ENCODE measurements at places on chromosomes 7 and 10.

GRCh38 chr10:86652361-86653202 lies 1.8 kb upstream of the OPN4 start:
- DNase-seq, result peak; percentile 13

- no peak for DNase-seq
Observed at GRCh38 chr10:51488766-51489408, 210.5 kb downstream of the CSTF2T start.

DNA sequence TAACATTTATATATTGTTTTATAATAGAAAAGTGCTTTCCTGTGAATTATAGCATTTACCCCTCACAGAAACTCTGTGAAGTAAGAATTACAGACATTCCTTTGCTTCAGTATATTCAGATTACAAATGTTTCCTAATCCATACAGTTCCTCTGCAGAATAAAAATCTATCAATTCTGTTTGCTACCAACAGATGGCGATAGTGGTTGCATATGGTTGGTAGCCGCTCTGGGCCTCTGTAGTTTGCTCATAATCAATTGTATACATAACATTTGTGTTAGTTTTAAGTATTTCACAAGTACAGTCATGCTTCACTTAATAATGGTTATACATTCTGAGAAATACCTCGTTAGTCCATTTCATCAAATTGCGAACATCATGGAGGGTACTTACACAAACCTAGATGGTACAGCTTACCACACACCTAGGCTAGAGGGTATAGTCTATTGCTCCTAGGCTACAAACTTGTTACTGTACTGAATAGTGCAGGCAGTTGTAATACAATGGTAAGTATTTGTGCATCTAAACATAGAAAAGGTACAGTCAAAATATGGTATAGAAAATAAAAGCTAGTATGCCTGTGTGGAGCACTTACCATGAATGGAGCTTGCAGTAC lies 94.4 kb upstream of the STEAP4 start:
- no peak for DNase-seq

GRCh38 chr10:52115823-52116222 lies 198.3 kb upstream of the DKK1 start:
- no peak for DNase-seq

- DNase-seq, result no peak
Observed at GRCh38 chr10:67471022-67471421, 225.0 kb downstream of the CTNNA3 start.

GRCh38 chr10:60434418-60435046 lies 44.9 kb upstream of the ANK3 start:
- DNase-seq, result peak; percentile 53

DNA sequence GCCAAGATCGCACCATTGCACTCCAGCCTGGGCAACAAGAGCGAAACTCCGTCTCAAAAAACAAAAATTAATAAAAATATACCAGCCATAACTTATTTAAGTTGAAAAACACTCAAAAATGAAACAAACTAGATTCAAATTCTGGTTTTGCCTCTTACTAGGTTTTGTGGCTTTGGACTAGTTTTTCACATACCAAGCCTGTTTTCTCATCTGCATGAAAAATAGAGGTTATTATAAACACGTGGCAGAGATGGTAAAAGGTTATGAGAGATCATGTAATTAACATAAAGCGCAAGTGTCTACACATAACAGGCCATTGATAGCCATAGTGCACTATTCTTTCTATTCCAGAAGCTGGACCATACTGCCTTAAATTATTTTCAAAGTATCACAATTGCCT lies 35.5 kb upstream of the CABCOCO1 start:
- no peak for DNase-seq

DNA sequence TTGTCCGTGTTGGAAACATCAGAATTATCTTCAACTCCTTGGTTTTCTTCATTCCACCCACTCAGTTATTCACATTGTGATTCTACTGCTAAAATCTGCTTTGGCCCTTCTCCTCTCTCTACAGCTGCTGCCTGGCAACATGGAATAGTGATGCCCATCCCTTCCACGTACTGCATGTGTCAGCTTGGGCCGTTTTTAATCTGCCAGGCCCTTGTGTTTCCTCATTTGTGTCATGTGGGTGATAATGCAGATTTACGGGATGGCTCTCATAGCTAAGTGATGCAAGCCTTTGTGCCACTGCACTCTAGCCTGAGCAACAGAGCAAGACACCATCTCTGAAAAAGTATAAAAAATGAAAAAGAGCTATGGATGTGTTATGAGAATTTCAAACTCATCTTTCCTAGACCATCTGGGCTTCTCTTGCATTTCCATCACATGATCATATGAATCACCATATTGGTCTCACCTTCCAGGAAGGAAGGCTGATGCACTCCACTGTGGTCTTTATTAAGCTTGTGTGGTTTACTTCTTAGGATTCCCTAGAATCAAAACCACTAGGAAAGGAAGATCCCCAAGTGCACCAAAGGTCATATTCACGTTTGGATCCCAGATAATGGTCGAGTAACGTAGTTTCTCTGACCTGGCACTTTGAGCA lies 20.6 kb upstream of the CELF2 start:
- DNase-seq, result no peak

DNA sequence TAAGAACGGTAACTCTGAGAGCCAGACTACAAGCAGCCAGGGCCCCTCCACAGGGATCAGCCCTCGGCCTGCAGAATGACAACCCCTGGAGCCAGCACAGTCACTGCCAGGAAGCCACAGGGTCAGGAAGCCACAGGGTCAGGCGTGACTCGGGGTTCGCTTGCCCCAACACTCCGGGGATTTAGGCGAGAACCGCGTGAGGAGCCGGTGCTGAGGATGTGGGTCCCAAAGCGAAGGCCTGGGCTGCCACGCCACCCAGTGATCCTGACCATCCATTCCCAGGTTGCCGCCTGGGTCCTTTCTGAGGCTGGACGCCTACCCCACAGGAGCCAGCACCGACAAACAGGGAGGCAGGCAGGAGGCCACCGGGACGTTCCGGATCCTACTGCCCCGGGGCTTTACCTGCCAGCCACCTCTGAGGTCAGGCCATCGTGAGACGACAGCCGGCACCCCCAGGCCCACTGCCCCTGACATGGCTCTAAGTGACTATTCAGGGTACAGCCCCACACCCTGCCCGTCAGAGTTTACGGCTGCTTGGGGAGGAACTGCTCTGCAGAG lies 228.6 kb downstream of the ELFN1 start:
- no peak for DNase-seq

- no peak for DNase-seq
Observed at GRCh38 chr10:68202960-68203353, 29.0 kb downstream of the ATOH7 start.

GRCh38 chr10:33626798-33627466 lies 292.5 kb upstream of the NRP1 start:
- DNase-seq, result no peak

DNA sequence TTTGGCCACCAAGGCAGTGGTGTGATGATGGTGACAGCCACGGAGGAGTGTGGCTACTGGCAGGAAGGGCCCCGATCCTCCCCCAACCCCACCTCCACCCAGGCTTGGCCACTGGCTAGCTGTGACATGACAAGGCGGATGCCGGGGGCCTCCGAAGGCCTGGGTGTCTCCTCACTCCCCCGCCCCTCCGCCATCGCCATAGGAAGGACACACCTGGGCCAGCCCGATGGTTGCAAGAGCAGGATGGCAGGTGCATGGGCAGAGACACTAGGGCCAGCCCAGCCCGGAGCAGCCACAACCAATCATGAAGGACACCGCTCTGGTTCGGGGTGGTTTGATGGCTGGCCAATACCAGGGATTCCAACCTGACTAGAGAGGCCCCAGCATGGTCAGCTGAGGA lies 81.0 kb downstream of the PTPRN2 start:
- no peak for DNase-seq

Measured in femur (tissue), 1 donor.